GM04504 (cell line): ENCODE measurements at places on chromosomes 7 and 10.

DNA sequence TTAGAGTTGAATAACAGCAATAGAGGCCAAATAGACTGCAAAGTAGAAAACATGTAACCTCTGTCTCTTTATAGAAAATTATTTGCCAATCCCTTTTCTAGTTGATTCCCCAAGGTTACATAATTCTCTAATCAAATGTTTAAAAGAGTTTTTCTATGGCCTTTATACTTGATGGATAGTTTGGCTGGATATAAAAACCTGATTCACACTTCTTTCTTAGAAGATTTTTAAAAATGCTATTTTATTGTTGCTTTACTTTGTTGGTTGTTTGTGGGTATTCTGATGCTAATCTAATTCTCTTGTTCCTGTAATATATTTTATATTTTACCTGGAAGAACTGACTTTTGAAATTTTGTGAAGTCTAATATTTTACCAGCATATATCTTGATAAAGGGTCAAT is 331.1 kb upstream of the MTPN start:
- DNase-seq, result no peak

- no peak for DNase-seq
Observed at GRCh38 chr10:14311206-14311957, 19.3 kb downstream of the FRMD4A start.

GRCh38 chr7:79425665-79426064 is 27.8 kb downstream of the MAGI2 start:
- no peak for DNase-seq

GRCh38 chr7:149748076-149748874 is 25.1 kb downstream of the ZNF467 start:
- no peak for DNase-seq

DNA sequence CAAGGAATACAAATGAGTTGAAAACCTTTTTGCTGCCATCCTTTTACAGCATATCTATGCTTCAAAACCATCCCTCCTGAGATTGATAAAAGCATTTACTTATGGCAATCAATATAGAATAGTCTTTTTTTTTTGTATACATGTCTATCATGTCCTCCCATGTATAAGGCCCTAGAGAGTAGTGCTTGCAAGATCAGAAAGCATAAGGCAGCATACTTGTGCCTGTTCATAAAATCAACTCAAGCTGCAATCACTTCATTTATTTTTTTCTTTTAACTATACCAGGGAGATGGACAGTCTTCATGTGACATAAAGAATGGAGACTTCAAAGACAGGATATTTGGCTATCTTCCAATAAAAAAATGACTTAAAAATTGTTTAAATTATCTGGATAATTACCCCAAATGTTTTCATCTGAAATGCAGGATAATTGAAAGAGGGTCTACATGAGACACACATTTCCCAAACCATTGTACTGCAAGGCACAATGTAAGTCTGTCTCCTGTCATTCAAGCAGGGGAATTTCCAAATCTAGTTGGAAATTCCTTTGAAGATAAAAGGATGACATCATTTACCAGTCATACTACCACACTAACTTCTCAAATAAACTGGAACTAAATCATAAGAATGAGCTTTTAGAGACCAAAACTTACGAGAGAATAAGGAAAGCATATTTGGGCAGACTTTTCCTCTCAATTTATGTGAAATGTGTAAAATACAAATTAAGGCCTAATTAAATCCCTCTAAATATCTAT is 22.5 kb downstream of the LRRN3 start:
- DNase-seq, result no peak

- DNase-seq, result no peak
Observed at GRCh38 chr10:3636356-3637181, 148.4 kb downstream of the KLF6 start.

DNA sequence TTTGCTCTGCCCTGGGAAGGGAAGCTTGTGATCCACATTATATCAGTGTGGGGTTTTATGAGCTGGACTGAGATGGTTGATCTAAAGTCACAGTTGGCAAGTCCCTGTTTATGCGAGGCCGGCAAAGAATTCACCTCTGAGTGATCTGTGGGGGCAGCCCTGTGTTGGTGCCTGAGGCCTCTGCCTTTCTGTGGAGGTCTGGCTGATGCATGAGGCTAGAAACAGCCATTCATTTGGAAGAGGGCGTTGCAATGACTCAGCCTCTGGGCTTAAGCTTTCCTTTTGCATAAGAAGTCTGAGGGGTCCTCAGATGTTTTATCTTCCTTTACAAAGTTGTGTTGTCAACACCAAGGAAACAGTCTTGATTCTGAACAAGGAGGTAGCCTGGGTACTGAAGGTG is 126.9 kb downstream of the MGMT start:
- DNase-seq, result no peak

DNA sequence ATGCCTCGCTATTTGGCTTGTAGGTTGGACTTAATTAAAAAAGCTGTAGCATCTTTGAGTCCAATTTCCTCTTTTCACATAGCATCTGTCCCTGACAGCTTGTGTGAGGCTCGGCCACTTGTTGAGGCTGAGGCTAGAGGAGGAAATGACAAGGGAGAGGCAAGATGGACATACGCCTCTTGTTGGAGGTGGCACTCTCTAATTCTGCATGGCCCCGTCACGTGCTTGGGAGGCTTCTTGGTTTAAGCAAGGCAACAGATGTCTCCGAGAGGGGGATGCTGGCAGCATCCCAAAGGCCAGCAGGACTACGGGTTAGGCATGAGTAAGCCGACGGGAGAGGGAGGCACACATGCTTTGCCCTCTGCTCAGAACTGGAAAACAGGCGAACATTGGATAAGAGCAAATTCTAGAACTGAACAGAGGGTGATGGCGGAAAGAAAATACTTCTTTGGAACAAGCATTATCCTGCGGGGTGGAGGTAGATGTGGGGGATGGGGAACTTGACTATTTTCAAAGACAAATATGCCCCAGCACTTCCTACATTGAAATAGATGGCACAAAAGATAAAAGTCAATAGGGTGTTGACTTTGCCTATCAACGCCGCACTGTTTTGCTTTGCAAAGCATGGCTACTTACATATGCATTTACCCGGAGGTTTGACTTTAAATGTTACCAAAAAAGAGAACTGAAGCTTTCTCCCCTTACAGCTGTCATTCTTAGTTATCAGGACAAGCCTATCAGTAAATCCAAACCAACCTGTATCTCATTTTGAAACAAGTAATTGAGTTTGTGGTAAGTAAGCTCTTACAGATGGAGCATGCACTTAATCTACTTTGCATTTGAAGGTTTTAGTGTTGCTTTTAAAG is 94.8 kb downstream of the CHN2 start:
- no peak for DNase-seq

GRCh38 chr7:28865601-28866144 is 92.5 kb downstream of the TRIL start:
- no peak for DNase-seq

DNA sequence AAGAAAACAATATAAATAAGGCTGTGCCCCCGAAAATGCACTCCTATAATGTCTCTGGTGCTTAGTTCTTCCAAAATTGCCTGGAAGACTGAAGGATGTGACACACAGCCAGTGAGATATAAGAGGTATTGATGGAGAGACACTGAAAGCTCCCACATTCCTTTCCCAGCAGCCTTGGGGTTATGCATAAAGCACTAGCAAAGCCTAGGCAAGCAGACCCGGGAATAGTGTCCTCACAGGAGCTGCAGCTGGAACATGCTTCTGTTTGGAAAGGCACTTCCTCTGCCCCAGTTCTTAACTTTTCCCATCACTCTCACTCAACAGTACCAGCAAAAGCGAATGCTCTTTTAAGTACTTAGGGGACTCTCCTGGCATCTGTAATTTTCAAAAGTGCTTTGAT is 178.0 kb downstream of the AMPH start:
- no peak for DNase-seq

- no peak for DNase-seq
Observed at GRCh38 chr10:77422491-77423338, 214.9 kb downstream of the KCNMA1 start.

- peak; percentile 68 for DNase-seq
Observed at GRCh38 chr10:69696073-69696731, 66.2 kb downstream of the FAM241B start.

DNA sequence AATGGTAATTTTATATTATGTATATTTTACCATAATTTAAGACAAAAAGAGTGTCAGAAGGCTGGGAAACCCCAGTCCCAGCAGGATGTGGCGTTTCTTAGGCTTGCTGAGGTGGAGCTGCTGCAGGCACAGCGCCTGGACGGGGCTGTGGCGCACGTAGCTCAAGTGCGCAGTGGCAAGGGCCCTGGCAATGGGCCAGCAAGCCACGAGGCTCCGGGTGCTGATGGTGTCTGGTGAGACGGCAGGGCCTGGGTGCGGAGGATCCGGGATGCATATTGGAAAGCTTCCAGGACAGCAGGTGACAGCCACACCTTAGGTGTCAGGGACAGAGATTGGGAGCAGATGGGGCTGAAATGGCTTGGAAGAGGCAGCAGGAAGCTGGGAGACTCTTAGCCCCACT is 37.2 kb downstream of the CLEC2L start:
- DNase-seq, result no peak

DNA sequence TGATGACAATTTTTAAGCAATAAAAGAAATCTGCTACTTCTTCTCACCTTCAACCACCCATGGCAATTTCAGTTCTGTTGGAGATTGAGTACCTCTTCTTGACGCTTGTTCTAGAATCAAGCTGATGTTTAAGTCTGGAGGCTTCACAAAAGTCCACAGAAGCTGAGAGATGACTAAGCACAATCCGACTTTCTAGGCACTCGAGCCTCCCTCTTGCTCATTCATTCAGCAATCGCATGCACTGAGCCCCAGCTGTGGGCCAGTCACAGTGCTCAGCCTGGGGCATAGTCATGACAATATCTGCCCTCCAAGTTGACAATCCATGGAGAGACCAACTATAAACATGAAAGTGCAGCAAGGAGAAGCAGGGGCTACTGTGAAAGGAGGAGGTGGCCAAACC is 103.2 kb downstream of the IPMK start:
- DNase-seq, result no peak

GRCh38 chr7:25314094-25314730 is 85.9 kb upstream of the NPVF start:
- no peak for DNase-seq

DNA sequence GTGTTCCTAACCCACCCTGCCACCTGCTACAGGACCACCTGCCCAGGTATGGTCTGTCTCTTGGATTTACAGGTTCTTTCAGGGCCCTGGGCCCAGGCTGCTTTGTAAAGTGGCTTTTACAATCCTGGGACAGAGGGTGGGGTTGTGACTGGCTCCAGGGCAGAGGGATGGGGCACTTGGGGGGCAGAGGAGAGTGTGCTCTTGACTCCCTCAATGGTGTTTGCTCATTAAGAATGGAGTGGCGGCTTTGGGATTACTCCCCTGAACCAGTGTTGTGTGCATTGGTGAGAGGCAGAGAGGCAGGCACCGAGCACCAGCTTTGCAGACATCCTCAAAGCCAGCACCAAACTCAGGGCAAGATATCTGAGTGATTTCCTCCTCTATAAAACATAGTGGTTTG is 43.5 kb downstream of the VWA2 start:
- DNase-seq, result no peak

GRCh38 chr7:153530441-153530840 is 521.8 kb upstream of the DPP6 start:
- no peak for DNase-seq

- no peak for DNase-seq
Observed at GRCh38 chr7:154804449-154804848, 198.5 kb downstream of the PAXIP1 start.

GRCh38 chr10:117476716-117477115 is 65.8 kb upstream of the EMX2 start:
- DNase-seq, result no peak

DNA sequence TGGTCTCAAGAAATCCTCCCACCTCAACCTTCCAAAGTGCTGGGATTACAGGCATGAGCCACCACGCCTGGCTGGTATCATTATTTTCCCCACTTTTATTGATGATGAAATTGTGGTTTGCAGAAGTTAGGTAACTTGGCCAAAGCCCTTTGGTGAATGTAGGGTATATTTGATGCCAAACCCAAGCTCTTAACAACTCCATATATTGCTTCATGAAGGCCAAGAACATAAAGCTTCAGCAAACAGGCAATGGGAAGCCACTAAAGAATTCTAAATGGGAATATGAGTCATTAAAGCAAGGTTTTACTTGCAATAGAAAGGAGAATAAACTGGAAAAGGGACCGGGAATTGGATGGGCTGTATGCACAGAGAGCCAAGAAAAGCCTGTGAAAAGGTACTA is 142.7 kb downstream of the KMT2E start:
- DNase-seq, result no peak

- DNase-seq, result no peak
Observed at GRCh38 chr7:27842094-27842692, 102.2 kb downstream of the TAX1BP1 start.

- DNase-seq, result no peak
Observed at GRCh38 chr10:100184426-100184825, 1.4 kb downstream of the ERLIN1 start.

GRCh38 chr10:11018855-11019631 is 1.4 kb downstream of the CELF2 start:
- no peak for DNase-seq

DNA sequence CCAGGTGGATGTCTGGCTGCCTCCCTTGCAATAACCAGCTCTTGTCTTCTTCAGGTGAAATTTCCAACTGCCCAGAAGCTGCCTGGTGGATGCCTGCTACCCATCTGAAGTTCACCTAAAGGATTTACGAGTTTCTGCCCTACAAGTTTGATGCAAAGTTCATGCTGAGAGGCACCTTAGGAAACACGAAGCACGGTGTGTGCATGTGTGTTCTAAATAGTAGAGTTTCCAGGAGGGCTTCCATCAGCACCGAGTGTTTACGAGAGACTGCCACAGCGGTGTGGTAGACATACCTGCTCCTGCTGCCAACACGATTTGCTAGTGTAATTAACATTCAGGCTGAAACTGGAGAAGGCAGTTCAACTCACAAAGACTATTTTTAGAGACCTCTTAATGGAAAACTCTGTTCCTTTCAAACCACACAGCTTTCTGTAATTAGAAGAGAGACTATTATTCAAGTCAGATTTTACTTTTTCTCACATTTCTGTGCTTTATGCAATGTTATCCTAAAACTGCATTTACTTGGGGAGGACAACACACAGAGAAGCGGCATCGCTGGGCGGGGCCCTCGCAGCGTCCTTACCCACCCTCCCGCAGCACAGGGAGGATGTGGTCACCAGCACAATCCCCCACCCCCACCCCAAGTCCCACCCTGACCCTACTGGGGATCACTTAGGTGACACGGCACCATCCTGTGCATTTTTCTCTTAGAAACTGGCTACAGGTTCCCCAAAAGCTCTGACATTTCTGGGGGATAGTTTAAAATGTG is 15.5 kb upstream of the CPXM2 start:
- no peak for DNase-seq

DNA sequence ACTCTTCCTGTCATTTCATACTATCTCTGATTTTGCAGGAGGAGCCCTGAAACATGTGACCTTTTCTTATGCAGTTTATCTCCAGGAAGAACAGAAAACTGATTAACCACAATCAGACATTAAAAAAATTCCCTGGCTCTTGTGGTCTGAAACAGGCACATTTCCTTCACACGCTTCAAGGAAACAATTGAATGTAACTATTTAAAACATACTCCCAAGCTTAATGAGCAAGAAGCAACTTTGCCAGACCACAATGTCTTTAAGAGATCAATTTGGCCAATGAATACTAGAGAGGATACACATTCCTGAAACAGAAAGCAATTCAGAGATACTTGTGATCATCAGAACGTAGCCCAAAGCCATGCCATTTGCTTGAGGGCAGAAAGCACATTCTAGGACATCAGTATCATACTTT is 65.8 kb downstream of the PIP4K2A start:
- DNase-seq, result peak; percentile 71
